Epithelial cell of proximal tubule (primary cell): ENCODE measurements at places on chromosomes 3 and 15.

- DNase-seq: no peak
These were observed 27.2 kb upstream of the PLSCR4 start for GRCh38 chr3:146277953-146278631.

DNA sequence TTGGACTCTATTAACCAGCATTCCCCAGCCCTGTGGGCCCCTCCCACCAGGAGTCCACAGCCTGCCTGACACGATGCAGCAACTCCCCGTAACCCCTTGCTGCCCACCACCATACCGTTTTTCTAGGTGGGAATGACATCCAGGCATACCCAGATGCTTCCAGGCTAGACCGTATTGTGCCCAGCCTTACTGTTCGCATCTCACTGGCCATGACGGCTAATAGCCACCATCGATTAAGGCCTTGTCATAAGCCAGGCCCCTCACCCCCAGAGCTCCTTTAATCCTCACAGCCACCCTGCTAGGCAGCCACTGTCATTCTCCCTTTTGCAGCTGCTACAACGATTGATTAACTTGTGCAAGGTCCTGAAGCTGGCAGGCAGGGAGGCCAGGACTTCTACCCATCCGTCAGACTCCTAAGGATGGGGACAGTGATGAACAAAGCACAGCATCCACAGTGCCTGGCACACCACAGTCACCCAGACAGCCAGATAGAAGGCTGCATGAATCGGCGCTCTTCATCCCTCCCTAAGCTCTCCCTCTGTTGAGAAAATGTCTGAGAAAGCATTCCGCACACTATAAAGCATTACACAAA lies 60.0 kb upstream of the FLNB start:
- no peak for DNase-seq

- DNase-seq: no peak
These were observed 23.9 kb downstream of the DPH6 start for GRCh38 chr15:35522061-35522460.

DNA sequence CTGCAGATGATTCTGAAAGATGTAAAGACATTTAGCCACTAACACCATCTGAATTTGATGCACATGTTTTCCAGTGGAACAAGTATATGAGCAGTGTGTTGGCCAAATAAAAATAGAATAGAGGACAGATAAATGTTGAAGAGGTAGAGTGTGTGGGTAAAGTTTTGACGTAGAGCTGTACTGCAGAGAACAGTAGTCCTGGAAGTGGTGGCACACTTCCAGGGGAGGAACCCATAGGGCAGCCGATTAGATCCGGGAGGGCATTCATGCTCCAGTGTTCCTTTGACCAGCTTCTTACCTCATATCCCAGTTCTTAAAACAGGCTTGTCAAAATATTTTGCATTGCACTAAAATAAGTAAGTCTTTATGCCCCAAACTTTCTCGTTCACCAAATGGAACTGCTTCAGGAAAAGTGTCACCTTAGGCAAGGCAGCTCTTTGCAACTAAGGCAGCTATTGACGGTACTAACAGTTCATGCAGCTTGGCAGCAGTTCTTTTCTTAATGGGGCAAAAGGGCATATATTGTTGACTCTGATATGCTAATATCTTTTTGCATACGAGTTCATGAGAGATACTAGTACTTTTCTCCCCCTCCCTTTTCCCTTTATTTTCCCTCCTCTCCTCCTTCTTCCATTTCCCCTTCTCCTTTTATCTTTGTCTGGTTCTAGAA lies 429.3 kb upstream of the AZI2 start:
- DNase-seq: no peak

GRCh38 chr15:84669726-84670125 lies 11.7 kb upstream of the NMB start:
- DNase-seq: no peak

DNA sequence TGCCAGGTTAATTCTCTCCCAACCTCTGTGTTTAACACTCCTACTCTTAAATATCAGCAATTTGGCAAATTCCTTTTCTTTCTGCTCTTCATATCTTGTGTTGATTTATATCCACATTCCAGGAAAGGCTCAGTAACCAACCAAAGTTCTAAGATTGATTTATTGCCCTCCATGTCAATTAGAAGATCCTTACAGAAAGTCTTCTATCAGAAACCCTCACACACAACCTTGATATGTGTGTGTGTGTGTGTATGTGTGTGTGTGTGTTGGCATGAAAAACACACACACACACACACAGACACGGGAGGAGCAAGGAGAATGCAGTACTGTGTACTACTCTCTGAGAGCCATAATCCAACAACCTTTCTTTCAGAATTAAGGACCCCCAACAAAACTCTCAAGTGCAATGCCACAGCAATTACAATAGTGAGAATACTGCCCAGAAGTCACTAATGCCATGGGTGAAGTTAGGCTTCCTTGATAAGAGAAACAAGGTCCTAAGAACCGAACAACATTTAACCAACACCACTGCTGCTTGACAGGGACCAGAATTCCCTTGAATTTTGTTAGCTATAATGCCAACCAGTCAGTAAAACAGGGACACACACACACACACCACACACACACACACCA lies 1.1 kb downstream of the LSAMP start:
- no peak for DNase-seq

DNA sequence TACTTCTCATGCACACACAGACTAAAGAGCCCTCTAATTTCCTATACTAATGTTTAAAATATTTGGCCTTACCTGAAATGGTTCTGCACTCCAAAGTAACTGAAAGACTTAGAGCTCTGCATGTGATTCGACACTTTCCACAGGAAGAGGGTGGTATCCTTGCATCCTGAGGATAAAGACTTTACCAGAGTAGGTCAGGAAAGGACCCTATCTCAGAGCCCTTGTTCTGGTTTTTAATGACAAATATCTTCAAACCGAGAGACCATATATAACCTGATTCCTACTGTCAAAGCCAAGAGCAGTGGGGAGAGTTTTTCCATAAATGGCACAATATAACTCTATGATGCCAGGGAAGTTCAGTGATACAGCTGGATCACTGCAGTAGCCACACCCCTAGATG lies at the start of gene GP5:
GP5 (minus strand) TSS at position 101 of the 400 bp plus-strand sequence. CDS start 984 bp downstream, outside the sequence.
- no peak for DNase-seq

GRCh38 chr3:17634201-17634600 lies 108.2 kb downstream of the TBC1D5 start:
- no peak for DNase-seq

- no peak for DNase-seq
These were observed 39.0 kb downstream of the MECOM start for GRCh38 chr3:169624533-169624972.

GRCh38 chr3:133927540-133928066 lies 31.9 kb upstream of the RAB6B start:
- DNase-seq: no peak

DNA sequence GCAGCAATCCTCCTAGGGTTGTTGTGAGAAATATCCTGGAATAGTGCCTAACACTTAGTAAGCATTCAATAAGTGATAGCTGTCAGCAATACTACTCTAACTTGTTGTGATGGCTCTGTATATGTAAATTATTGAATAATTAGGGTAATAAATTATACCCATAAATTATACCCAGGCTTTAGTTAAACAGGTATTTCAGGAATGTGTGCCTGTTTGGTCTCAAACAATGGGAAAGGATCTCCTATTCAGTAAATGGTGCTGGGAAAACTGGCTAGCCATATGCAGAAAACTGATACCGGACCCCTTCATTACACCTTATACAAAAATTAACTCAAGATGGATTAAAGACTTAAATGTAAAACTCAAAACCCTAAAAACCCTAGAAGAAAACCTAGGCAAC lies 14.8 kb upstream of the ARNT2 start:
- no peak for DNase-seq

- DNase-seq: no peak
These were observed 103.1 kb downstream of the DGKG start for GRCh38 chr3:186258968-186259367.

DNA sequence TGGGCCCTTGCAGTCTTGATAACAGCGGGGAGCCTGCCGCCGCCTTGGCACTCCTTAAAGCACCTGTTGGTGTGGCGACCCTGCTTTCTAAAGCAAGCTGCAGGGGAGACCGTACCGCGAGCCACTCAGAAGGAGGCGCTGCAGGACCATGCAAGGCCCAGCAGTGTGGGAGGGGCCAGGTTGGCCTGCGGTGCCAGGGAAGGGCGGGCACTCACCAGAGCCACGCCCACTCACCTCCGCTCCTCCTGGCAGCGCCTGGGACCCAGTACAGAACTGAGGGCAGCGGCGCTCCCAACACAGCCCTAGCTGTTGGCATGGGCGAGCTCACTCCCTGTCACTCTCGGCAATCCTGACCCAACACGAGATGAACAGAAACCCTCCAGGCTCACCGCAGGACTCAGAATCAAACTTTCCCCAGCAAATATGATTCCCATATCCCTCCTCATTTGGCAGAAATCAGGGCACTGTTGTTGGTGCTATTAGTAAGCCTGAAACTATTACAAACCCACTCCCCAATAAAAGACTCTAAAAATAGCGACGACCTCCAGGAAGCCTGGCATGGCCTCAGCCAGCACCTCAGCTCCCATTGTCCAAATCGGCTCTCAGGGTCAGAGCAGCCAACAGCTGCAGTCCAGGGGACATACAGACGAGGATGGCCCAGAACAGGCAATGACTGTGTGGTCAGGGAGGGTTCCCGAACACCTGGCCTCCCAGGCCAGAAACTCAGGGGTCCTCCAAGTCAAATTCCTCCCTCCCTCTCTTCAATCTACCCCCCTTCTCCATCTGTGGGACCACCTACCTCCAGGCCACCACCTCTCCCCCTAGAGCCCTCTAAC lies 77.2 kb downstream of the TBC1D2B start:
- no peak for DNase-seq

- DNase-seq: no peak
These were observed 118.1 kb downstream of the APBA2 start for GRCh38 chr15:29003840-29004233.

DNA sequence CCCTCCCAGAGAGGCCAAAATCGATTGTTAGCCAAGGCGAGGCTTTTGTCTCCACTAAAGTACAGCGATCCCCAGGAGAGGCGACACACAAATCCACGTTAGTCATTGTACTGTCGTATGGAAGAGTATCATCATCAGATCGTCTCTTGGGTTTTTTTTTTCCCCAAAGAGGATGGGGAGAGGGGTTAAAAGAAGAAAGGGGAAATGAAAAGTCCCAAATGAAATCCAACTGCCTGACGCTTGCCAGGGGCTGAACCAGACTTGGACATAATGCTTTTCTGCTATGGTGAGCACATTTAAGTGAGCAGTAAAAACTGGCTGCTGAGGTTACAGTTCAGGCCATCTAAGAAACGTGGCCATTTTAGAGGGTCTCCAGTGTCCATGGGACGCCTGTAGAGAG lies 37.9 kb upstream of the CTSH start:
- no peak for DNase-seq

DNA sequence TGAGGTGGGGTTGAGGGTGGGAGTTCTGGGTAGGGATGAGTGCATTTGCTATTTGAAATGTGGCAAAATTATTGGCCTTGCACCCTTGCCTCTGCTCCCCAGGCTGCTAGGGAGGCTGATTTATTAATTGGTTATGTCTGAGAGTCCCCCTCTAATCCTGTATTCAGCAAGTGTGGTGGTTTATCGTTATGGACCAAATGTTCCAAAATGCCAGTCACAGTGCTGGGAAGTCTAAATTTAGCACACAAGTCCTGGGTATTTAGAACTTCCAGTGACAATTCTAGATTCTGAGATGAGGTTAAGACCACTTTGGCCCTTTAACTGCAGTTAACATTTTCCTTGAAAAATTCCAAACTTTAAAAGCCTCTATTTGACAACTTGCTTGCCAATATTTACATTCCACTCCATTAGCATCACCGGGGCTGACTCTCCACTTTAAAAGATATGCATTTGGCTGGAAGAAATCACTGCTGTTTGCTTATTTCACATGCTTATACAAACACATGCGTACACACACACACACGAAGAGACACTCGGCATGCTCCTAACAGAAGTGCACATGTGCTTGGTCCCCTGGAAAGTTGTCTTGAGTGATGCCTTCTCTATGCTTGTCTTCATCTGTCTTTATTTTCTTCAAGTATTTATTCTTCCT lies 247.7 kb downstream of the IL20RB start:
- DNase-seq: no peak

DNA sequence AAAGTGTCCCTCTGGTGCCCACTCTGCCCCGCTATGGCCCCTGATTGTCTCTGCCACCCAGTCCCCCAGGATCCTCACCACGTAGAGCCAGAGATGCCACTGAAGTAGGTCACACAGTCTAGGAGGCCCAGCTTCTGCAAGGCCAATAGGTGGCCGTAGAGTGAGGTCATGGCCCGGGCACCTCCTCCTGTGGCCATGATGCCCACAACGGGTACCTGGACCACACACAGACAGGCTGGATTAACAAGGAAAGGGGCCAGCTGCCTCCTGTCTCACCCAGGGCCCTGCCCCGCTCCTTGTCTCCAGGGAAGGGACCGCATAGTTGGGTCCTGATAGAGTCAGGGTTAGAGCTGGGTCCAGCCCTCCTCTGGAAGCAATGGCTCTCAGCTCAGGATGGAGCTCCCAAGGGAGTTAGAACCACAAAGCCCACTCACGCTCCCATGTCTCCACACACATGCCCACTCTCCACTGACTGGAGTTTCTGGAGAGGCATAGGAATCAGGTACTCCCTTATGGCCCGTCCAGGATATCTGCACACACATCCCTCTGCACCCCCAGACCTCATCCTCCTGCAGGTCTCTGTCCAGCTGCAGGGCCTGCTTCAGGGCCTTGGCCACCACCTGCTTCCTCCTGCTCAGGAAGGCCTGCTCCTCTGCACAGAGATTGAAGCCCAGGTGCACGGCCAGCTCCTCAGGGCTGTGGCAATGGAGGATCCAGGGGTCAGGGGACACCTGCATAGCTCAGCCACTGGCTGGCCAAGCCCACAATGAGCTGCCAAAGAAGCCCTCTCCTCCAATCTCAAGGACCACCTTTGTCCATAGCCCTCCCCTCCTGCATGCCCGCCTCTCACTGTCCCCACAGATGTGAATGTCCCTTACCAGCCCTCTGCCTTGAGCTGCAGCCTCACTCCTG lies 13.2 kb downstream of the PLA2G4D start:
- no peak for DNase-seq

DNA sequence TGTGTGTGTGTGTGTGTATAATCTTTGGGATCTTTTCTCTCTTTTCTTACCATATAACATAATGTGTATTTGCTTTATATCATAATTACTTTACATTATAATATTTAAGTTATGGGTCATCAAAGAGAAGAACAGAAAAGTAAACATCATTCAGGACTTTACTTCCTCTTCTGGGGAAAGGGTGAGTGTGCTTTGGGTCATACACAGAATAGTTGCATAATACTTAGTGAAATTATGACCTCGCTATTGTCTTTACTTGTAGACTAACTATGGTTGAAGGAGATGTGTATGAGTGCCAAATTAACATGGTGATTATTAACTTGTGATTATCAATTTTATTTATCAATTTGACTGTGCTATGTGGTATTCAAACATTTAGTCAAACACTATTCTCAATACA lies 1086.9 kb downstream of the DIPK2A start:
- no peak for DNase-seq

DNA sequence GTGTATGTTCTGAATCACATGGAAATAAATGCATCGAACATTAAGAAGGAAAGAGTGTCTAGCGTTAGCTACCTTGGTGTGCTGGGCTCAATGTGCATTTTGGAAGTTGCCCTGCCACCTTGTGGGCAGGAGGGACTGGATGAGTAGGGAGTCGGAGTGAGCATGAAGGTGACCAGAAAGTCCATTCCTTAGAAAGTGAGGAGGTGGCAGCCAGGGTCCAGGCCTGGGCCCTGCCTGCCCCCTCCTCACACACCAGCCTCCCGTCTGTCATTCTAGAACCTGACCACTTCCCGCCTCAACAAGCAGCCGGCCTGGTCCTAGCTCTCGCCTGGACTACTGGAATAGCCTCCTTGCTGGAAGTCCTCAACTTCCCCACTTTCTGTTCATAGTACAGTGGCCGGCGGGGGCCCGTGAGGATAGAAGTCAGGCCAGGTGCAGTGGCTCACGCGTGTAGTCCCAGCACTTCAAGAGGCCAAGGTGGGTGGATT lies 10.2 kb upstream of the GATA2 start:
- no peak for DNase-seq

- no peak for DNase-seq
These were observed 135.6 kb downstream of the TJP1 start for GRCh38 chr15:29686445-29687203.
